Activated T-helper 1 cell treated with anti-CD3 and anti-CD28 coated beads, Interleukin-12 subunit alpha, Interleukin-12 subunit beta, Interleukin-2, Interleukin-4 antibody, amounts not matched to agents 30 ng/mL and 10 ng/mL and 1 ng/mL, durations not matched to agents 14 hours and 24 hours and 36 hours (primary cell): ENCODE measurements at places on chromosomes 6 and 20. TPM values are rescaled to one million over a fixed set of nuclear protein-coding genes. Genes with fewer than 3 reads are reported as not detected.
A peak's percentile ranks its signal among the peaks of the same experiment; 100 is the strongest.

- no peak overlapping the region for H3K27ac ChIP-seq
- peaks cover 9% of the 10 kb centered on the region for H3K36me3 ChIP-seq
- H3K4me1 ChIP-seq: peaks cover 11% of the 10 kb centered on the region
- no peak overlapping the region for H3K4me3 ChIP-seq
Measured at GRCh38 chr6:37653933-37654565, 43.6 kb downstream of the MDGA1 start.

DNA sequence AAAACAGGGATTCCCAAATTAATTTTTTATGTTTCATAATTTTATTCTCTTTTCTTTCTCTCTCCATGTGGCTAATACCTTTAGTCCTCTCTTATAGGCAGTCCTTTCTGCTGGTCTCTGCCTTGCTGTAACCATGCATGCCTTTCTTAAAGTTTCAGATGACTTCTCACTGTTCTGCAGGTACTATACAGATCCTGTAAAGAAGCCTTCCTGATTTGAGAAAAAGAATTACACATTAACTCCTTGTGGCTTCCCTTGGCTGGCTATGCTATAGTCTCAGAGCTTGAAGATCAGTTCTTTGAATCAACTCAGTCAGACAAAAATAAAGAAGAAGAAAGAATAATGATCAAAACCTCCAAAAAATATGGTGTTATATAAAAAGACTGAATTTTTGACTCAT, 7.3 kb upstream of the GPR63 start:
- peaks cover 24% of the 10 kb centered on the region for H3K27me3 ChIP-seq
- no peaks in the 10 kb centered on the region for H3K4me1 ChIP-seq
- H3K27ac ChIP-seq: no peak overlapping the region

DNA sequence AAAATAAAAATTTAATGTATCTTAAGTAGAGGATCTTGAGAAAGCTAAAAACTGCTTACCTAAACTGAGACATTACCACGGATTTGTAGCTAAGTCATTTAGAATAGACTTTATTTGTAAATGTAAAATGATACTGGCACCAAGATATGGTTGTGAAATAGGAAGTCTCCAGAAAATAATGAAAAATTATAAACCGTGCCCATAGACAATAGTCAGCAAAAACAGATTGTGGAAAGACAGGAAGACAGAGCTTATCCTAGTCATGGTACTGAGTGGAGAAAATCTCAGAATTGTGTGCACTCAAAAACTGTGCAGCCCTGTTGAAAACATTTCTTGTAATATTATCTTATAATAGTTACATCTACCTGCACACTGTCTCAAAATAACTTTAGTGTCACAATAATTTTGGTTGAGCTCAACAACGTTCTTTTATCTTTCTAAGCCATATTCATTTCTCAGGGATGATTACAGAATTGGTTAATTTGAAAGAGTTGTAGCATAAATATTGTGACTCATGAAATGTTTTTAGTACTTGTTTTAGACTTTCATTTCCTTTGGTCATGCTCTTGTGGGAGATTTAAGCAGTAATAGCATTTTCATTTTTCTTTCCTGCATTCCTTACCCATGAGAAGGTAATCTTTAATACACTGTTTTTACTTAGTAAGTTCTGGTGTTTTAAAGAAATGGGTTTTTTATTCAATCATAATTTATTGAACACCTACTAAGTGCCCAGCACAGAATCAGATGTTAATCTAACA, 174.5 kb downstream of the SOX4 start:
- H3K27me3 ChIP-seq: peaks cover 3% of the 10 kb centered on the region
- no peaks in the 10 kb centered on the region for H3K4me1 ChIP-seq
- H3K27ac ChIP-seq: no peak overlapping the region
- no peak for DNase-seq

- no peak overlapping the region for H3K27ac ChIP-seq
- peaks cover 5% of the 10 kb centered on the region for H3K36me3 ChIP-seq
- no peak for DNase-seq
- no peaks in the 10 kb centered on the region for H3K27me3 ChIP-seq
- H3K4me3 ChIP-seq: no peak overlapping the region
- H3K4me1 ChIP-seq: no peaks in the 10 kb centered on the region
Measured at GRCh38 chr6:20497216-20498040, 36.8 kb upstream of the CDKAL1 start.

- no peak for DNase-seq
- no peak overlapping the region for H3K4me3 ChIP-seq
- no peaks in the 10 kb centered on the region for H3K4me1 ChIP-seq
- no peaks in the 10 kb centered on the region for H3K27me3 ChIP-seq
- no peaks in the 10 kb centered on the region for H3K36me3 ChIP-seq
- no peak overlapping the region for H3K27ac ChIP-seq
Measured at GRCh38 chr6:129432738-129433137, 277.2 kb downstream of the ARHGAP18 start.

Gene C6orf52
- 3.6 and 6.0 TPM in 2 replicates for total RNA-seq

Gene BMP7
- total RNA-seq: 0.12 and 0.21 TPM in 2 replicates

GRCh38 chr6:106002005-106002404, 84.1 kb upstream of the PRDM1 start:
- peaks cover 9% of the 10 kb centered on the region for H3K36me3 ChIP-seq
- H3K27ac ChIP-seq: no peak overlapping the region
- peaks cover 42% of the 10 kb centered on the region for H3K27me3 ChIP-seq
- DNase-seq: no peak

- no peaks in the 10 kb centered on the region for H3K27me3 ChIP-seq
- H3K4me1 ChIP-seq: no peaks in the 10 kb centered on the region
- H3K36me3 ChIP-seq: no peaks in the 10 kb centered on the region
- no peak overlapping the region for H3K4me3 ChIP-seq
- no peak overlapping the region for H3K27ac ChIP-seq
Measured at GRCh38 chr6:112800916-112801315, 453.8 kb downstream of the RFPL4B start.

- H3K27me3 ChIP-seq: no peaks in the 10 kb centered on the region
- H3K4me1 ChIP-seq: no peaks in the 10 kb centered on the region
- H3K4me3 ChIP-seq: no peak overlapping the region
- DNase-seq: no peak
- no peak overlapping the region for H3K27ac ChIP-seq
Measured at GRCh38 chr20:34781220-34781619, 44.2 kb downstream of the NCOA6 start.

Gene TGM3
- not detected in 2 replicates for total RNA-seq

DNA sequence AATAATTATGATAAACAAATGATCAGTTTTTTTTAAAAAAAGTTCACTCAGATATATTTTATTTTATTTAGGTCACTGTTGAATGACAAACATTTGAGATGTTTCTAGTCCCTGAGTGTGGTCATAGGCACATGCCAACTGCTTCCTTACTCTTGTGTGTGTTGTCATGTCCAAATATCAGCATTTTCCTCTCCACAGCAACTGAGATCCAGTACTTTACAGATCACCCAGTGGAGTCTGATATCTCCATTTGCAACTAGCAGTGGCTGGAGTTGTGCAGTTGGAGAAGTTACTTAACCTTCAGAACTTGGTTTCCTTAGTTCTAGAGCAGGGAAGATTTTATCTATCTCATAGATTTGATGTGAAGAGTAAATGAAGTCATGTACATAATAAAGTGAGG, 101.3 kb downstream of the MYB start:
- no peak for DNase-seq
- H3K36me3 ChIP-seq: peaks cover 17% of the 10 kb centered on the region
- H3K27ac ChIP-seq: no peak overlapping the region
- H3K4me3 ChIP-seq: no peak overlapping the region

Gene COL21A1
- not detected in 2 replicates for total RNA-seq

Gene NKAIN2
- total RNA-seq: not detected in 2 replicates

DNA sequence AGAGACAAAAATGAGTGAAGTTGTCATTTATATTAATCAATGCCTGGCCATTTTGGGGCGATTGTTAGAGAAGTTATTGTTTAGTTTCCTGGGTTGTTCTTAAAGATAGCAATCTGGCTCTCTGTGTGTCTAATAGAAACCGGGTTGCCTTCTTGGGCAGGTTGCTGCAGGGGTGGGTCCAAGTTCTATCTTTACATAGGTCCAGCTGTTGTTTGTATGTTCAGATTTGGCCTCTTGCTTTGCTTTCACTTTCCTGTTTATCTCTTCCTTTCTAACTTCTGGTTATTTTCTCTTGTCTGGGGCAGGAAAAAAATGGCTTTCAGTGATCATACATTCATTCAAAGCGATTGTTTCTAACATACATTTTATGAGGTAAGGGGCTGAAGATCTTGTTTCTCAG, 128.4 kb upstream of the NOX3 start:
- H3K4me3 ChIP-seq: no peak overlapping the region
- H3K4me1 ChIP-seq: no peaks in the 10 kb centered on the region
- no peak for DNase-seq
- no peak overlapping the region for H3K27ac ChIP-seq

Gene WFDC2
- total RNA-seq: not detected in 2 replicates

- no peaks in the 10 kb centered on the region for H3K36me3 ChIP-seq
- H3K4me3 ChIP-seq: peak overlapping the region; percentile 91
- DNase-seq: peak; percentile 58
- H3K27ac ChIP-seq: peak overlapping the region; percentile 91
- peaks cover 34% of the 10 kb centered on the region for H3K27me3 ChIP-seq
Measured at GRCh38 chr6:37698264-37699137, 818 bp upstream of the MDGA1 start.

DNA sequence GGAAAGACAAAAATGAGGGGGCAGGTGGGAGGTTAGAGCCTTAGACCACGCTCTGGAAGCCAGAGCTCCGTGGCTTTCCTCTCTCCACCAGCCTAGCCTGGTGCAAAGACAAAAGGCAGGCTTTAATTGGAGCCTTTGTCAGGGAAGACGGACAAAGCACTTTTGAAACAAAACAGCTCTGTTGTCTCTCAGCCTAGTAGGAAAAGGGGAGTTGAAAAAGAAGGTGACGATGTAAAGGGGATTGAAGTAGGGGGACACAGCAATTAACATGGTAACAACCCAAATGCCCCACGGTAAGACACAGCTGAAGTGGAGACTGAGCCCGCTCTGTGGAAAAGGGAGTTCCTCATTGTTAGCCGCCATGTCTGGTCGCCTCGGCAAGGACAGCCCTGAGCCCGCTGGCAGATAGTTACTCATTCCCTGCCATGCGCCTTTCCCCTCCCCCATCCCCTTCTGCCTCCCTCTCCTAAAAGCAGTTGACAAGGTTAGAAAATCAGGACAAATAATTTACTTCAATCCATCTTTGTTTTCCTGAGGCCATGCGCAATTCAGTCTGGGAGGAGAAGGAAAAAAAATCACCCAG, 93.0 kb downstream of the TCP11 start:
- DNase-seq: no peak
- no peak overlapping the region for H3K4me3 ChIP-seq
- H3K27me3 ChIP-seq: no peaks in the 10 kb centered on the region

Gene AGER
- total RNA-seq: 19.6 and 20.2 TPM in 2 replicates

DNA sequence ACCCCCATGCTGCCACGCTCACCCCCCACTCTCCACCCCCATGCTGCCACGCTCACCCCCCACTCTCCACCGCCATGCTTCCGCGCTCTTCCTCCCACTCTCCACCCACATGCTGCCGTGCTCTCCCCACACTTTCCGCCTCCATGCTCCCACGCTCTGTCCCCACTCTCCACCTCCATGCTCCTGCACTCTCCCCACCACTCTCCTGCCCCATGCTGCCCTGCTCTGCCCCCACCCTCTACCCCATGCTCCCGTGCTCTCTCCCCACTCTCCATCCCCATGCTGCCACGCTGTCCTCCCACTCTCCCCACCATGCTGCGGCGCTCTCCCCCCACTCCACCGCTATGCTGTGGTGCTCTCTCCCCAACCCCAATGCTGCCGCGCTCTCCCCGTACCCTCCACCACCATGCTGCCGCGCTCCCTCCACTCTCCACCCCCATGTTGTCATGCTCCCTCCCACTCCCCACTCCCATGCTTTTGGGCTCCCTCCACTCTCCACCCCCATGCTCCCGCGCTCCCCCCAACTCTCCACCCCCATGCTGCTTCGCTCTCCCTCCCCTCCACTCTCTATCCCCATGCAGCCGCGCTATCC, 46.0 kb upstream of the PDE10A start:
- no peak overlapping the region for H3K27ac ChIP-seq
- no peaks in the 10 kb centered on the region for H3K36me3 ChIP-seq
- no peak for DNase-seq
- no peaks in the 10 kb centered on the region for H3K27me3 ChIP-seq
- H3K4me1 ChIP-seq: no peaks in the 10 kb centered on the region

DNA sequence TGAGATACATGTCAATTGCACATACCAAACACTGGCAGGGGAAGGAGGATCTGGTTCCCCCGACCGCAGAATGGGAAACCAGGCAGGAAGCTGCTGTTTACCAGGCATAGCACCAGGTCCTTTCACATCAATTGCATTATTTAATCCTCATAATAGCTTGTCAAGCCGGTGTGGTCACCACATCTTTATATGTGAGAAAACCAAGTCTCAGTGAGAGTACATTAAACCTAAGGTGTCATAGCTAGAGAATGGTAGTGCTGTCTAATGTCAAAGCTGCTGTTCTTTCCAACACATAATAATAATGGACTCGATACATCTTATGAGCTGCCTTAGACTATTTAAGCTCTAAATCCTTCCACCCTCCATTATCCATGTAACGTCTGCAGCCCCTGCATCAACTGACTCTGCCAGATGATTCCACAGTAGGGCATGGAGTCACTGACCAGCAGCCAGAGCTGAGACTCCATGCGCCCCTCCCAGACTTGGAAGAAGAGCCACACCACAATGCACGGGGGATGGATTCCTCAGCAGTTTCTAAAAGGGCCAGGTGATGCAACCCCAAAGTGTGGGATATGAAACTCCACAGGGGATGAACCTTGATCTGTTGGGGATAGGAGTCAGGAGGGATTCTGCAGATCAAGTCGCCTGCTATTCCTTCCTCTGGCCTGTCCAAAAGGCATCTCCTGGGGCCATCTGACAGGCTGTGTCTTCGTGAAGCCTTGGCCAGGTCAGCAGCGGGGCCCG, 71.8 kb downstream of the GPR6 start:
- peaks cover 9% of the 10 kb centered on the region for H3K27me3 ChIP-seq
- H3K36me3 ChIP-seq: no peaks in the 10 kb centered on the region
- no peak for DNase-seq
- H3K4me1 ChIP-seq: no peaks in the 10 kb centered on the region
- no peak overlapping the region for H3K27ac ChIP-seq
- no peak overlapping the region for H3K4me3 ChIP-seq
